Stimulated activated CD4-positive, alpha-beta T cell treated with anti-CD3 and anti-CD28 coated beads, Interleukin-1b, Interleukin-23, amount 100 ng/mL, for 24 hours (primary cell): ENCODE measurements at places on chromosomes 5 and 9.

GRCh38 chr5:42620579-42621216 lies 135.9 kb upstream of the CCDC152 start:
- no peak for DNase-seq

GRCh38 chr5:151504006-151504405 lies 56.6 kb downstream of the SLC36A1 start:
- no peak for DNase-seq

- DNase-seq, result no peak
These were observed 96.5 kb upstream of the DAB2 start for GRCh38 chr5:39521098-39521860.

GRCh38 chr5:135137146-135137915 lies 103.3 kb upstream of the PITX1 start:
- DNase-seq, result no peak

- DNase-seq, result no peak
These were observed 249.7 kb upstream of the NREP start for GRCh38 chr5:112006721-112007120.

DNA sequence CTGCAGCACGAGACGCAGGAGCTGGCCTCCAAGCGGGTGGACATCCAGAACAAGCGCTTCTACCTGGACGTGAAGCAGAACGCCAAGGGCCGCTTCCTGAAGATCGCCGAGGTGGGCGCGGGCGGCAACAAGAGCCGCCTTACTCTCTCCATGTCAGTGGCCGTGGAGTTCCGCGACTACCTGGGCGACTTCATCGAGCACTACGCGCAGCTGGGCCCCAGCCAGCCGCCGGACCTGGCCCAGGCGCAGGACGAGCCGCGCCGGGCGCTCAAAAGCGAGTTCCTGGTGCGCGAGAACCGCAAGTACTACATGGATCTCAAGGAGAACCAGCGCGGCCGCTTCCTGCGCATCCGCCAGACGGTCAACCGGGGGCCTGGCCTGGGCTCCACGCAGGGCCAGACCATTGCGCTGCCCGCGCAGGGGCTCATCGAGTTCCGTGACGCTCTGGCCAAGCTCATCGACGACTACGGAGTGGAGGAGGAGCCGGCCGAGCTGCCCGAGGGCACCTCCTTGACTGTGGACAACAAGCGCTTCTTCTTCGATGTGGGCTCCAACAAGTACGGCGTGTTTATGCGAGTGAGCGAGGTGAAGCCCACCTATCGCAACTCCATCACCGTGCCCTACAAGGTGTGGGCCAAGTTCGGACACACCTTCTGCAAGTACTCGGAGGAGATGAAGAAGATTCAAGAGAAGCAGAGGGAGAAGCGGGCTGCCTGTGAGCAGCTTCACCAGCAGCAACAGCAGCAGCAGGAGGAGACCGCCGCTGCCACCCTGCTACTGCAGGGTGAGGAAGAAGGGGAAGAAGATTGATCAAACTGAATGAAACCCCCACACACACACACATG lies 654 bp downstream of the PURA start:
- peak; percentile 13 for DNase-seq

DNA sequence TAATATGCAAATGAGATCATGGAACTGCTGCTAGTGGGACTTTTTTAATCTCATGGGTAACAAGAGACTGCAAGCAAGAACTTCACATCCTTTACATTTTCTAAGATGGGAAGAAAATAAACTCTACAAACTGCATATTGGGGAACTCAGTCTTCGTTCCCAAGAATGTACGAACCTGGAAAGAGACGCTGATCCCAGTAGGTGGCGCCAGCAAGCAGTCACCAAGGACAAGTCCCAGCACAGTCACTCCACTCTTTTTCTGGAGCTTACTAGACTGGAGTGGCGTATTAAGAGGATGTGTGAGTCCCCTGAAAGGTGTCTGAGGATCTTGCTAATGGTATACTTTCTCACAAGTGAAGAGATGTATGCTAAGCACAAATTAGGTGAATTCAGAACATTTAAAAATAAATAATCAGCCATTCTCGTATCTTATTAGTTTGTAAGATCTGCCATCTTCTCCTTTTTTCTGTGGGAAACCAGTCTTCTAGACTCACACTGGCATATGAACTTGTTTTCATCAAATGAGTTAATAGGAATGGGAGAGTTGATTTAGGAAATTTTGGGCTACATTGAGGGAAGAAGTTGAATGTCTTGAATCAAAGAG lies 16.0 kb upstream of the PUM3 start:
- peak; percentile 33 for DNase-seq

DNA sequence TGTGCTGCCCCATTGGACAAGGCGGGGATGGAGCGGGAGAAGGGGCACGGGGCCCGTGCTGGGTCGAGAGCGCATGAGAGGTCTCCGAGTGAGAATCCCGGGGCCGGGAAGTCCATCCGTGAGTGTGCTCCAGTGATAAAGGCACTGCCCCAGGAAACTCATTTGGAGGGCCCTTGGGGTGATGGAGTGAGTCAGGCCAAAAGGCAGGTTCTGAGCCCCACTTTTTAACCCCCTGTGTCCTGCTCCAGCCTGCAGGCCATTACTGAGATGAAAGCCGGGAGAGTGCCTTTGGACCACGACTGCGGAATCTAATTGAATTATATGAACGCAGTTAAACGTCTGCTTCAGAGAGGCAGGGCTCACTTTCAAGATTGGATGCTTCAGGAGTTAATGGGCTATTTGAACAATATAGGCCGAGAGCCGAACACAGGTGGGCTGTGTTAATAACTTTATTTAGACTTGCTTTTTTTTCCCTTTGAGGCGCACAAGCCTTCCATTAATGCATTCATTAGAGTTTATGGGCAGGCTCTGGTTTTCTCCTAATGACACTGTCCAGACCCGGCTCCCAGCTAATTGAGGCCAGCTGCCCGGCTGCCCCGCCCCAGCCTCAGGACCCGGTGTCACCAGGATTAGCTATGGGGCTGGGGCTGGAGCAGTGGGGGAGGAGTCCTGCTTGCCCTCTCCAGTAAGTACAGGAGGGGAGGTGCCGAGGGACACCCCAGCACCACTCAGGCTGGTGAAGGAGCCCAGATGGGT lies 79.1 kb upstream of the LMX1B start:
- DNase-seq, result no peak

- DNase-seq, result no peak
These were observed 323.3 kb upstream of the SLC30A5 start for GRCh38 chr5:68770551-68770950.

GRCh38 chr5:61701877-61702602 lies 370.0 kb downstream of the ZSWIM6 start:
- DNase-seq, result no peak

DNA sequence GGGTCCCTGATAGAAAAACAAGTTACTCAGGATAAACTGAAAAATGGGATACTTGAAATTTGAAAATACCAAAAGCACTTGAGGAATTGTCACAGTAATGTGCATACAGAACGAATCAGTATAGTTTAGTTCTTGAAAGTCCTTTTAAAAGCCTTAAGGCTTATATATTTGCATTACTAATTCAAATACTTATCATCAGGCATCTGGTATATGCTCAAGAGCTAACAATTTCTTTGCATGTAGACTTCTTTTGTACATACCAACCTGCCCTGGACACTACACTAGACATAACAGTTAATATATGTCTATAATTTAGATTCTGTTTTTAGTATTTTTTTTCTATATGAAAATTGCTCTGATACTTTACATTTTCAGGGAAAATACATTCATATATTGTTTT lies 43.2 kb downstream of the SMIM15 start:
- no peak for DNase-seq

GRCh38 chr9:92807031-92807756 lies 42.6 kb upstream of the BICD2 start:
- DNase-seq, result no peak

GRCh38 chr9:33187519-33188218 lies 20.5 kb upstream of the B4GALT1 start:
- no peak for DNase-seq

DNA sequence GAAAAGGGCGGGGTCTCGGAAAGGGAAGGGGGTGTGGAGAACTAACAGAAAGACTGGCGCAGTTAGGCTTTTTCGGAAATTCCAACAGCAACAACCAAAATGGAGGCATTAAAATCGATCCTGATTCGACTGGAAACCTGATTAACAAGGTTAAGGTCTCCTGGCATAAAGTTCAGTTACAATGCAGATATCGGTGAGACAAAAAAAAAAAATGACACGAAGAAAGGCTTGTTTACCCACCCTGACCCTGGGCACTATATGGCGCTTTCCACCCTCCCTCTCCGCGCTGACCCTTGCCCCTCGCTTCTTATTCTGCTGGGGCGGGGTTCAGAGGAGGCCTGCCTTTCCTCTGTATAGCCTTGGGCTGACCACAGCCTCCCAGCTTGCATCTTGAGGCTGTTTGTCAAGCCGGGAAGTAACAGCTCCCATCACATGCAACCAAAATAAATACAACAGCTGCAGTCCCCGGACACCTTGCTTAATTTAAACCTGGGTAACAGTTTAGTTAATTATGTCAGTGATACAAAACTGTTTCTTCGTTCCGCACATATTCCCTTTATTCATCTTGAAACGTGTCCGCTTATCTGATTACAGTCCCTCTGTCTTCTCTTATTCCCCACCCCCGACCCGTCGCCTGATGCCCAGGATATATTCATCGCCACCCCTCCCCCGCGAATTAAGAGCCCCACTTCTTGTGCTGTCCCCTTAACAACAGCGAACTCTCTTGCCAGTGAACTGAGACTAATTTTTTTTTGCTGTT lies 795 bp upstream of the PJA2 start:
- no peak for DNase-seq

DNA sequence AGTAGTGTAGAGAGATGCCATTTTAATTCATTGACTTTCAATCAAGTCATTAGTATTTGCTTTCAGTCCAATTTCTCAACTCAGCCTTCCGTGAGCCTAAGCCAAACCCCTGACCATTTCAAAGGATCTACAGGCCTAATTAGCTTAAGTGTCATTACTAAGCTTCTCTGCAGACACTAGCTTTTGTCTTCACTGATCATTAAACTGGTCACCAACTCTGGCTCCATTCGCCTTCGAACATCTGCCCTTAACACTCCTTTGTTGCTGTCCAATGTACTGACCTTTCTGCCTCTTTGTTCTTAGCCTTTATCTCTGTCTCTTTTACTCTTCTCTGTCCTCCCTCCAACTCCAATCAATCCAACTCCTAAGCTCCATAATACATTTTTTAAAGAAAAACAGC lies 299.3 kb downstream of the DIRAS2 start:
- DNase-seq, result no peak

DNA sequence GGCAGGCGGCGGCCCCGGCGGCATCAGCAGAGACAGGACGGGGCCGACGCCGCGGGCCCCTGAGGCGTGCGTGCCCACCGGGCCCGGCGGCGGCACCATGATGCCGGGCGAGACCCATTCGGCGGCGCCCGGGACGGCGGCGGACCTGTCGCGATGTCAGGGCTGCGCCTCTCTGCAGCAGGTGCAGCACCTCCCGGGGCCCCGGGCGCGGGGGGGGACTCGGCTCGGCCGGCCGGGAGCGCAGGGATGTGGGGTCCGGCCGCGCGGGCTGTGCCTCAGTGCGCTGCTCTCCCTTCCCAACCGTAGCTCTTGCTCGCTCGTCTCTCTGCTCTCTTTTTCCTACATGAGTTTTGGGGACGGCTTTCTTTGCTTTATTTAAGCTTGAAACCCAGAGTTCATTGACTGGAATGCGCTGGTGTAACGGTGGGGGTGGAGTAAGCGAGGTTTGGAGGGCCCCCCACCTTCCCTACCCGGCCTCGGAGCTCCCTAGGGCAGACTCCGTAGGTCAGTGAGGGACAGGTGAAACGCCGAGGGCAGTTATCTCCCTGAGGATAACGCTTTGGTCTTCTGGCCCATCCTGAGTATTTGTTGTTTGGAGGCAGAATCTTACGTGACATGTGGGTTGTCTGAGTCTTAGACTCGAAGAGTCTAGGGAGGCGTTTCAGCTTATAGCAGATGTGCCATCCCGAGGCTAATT lies 490 bp downstream of the ICE1 start:
- DNase-seq, result no peak

- DNase-seq, result no peak
These were observed 74.3 kb upstream of the TGFBR1 start for GRCh38 chr9:99030610-99031109.

DNA sequence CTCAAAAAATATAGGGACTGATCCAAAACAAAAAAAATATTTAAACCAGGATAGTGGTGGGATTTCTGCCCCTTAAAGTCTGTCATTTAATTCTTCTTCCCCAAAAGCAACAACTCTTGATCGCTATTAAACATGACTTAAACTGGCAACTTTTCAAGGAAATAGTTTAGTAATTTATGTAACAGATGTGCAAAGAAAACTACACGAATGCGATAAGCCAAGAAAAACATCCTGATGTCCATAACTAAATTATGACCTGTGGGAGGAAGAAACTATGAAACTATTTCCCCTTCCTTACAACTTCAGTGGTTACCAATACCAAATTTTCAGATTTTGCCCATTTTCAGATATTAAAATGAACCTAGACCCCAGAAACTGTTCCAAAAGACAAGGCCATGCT lies 31.5 kb downstream of the CLINT1 start:
- no peak for DNase-seq

GRCh38 chr5:132692632-132692967 lies 18.8 kb downstream of the IL4 start:
- no peak for DNase-seq

- DNase-seq, result no peak
These were observed 98.6 kb upstream of the EQTN start for GRCh38 chr9:27395484-27395921.

DNA sequence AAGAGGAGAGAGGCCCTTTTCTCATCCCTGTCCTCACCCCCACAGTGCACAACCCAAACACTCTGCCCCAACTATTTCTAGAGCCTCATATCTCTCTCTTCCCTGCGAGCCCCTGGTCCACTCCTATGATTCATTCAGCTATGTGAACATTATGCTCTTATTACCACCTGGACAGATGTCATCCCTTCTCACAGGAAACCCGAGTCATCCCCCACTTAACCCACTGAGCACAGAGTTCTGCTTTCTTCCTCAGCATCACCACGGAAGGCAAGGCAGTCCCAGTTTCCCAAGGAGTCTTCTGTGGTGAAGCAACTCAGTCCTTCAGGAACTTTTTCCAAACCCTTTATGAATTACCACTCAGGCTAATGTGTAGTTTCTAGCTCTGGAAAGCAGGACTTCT lies 1.3 kb downstream of the DNAI1 start:
- no peak for DNase-seq

DNA sequence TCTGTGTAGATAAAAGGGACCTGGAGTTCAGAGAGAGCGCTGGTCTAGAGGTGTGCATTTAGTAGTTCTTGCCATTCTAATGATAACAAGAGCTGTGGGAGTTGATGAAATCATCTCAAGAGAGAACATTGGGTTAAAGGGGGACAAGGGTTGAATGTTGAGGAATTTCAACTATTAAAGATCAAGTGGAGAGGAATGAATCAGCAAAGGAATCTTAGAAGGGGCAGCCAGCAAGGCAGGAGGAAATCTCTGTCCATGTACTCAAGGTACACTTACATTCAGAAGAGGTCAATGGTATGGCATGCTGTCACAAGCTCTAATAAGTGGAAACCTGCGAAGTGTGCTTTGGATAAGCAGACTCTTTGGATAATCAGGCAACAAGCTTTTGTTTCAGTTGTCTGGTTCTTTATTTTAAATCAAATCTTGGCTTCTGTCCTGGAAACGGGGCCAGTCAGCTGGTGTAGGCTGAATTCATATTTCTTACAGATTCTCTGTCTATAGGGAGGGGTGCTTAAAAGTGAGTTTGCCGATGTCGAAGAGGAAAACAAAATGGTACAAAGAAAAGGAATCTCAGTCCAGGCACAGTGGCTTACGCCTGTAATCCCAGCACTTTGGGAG lies 320.5 kb upstream of the CD180 start:
- DNase-seq, result no peak
